ENCODE measurements at places on chromosomes 1 and 21. TPM values are rescaled to one million over a fixed set of nuclear protein-coding genes. Genes with fewer than 3 reads are reported as not detected.

ARTN gene
- total RNA-seq: under 0.01 TPM

TDRD10 gene
- not detected for total RNA-seq

JAM2 gene
- 0.37 TPM for total RNA-seq

MNDA gene
- total RNA-seq: not detected

SPATA21 gene
- total RNA-seq: not detected

F3 gene
- 29.0 TPM for total RNA-seq

LDLRAD1 gene
- not detected for total RNA-seq

PRDM16 gene
- 1.6 TPM for total RNA-seq

STYXL2 gene
- total RNA-seq: not detected

RBM11 gene
- total RNA-seq: not detected

KIF21B gene
- total RNA-seq: under 0.01 TPM

TCP10L gene
- total RNA-seq: under 0.01 TPM

BGLAP gene
- 0.37 TPM for total RNA-seq

PGD gene
- total RNA-seq: 104 TPM

LORICRIN gene
- not detected for total RNA-seq

ATPAF1 gene
- total RNA-seq: 52.0 TPM

CHIA gene
- total RNA-seq: not detected

RABIF gene
- total RNA-seq: 5.3 TPM

EPHA8 gene
- total RNA-seq: not detected

APCS gene
- not detected for total RNA-seq

PROK1 gene
- total RNA-seq: not detected

S100A9 gene
- not detected for total RNA-seq

TMEM82 gene
- not detected for total RNA-seq

FMO3 gene
- total RNA-seq: 0.20 TPM

CD1B gene
- not detected for total RNA-seq

NENF gene
- 36.0 TPM for total RNA-seq

WNT2B gene
- total RNA-seq: 2.0 TPM

ZC3H11A gene
- total RNA-seq: 71.3 TPM

FMN2 gene
- total RNA-seq: 15.4 TPM

VCAM1 gene
- total RNA-seq: 0.37 TPM

ASCL5 gene
- under 0.01 TPM for total RNA-seq

S100A10 gene
- 245 TPM for total RNA-seq

PAPPA2 gene
- total RNA-seq: 2.2 TPM

GFI1 gene
- total RNA-seq: under 0.01 TPM

NDC1 gene
- total RNA-seq: 46.1 TPM

UTP11 gene
- 52.4 TPM for total RNA-seq

S100A5 gene
- total RNA-seq: 0.37 TPM

TMPRSS2 gene
- total RNA-seq: not detected

SLC44A5 gene
- total RNA-seq: not detected

TMOD4 gene
- not detected for total RNA-seq

ERICH3 gene
- total RNA-seq: not detected

SLFNL1 gene
- total RNA-seq: 0.20 TPM

GNPAT gene
- total RNA-seq: 51.8 TPM

FCRL4 gene
- total RNA-seq: not detected

BACE2 gene
- 16.4 TPM for total RNA-seq

ANKRD35 gene
- total RNA-seq: 2.9 TPM

C1orf185 gene
- not detected for total RNA-seq
